ENCODE measurements at places on chromosomes 3 and 15. TPM values are rescaled to one million over a fixed set of nuclear protein-coding genes. Genes with fewer than 3 reads are reported as not detected.

SLC12A8 gene
- polyA plus RNA-seq: 0.07 TPM

MKRN3 gene
- polyA plus RNA-seq: 1.3 TPM

PYGO1 gene
- 12.6 TPM for polyA plus RNA-seq

COLQ gene
- polyA plus RNA-seq: 12.3 TPM

CCDC9B gene
- polyA plus RNA-seq: 14.5 TPM

NANOGP8 gene
- polyA plus RNA-seq: 0.07 TPM

LIPC gene
- 0.01 TPM for polyA plus RNA-seq

GADL1 gene
- polyA plus RNA-seq: 1.5 TPM

GABRR3 gene
- polyA plus RNA-seq: not detected

SLC27A2 gene
- polyA plus RNA-seq: 0.01 TPM

GOLGA6L2 gene
- not detected for polyA plus RNA-seq

KBTBD13 gene
- polyA plus RNA-seq: 5.7 TPM

CFAP100 gene
- not detected for polyA plus RNA-seq

SHC4 gene
- polyA plus RNA-seq: 0.14 TPM

TRIM59 gene
- polyA plus RNA-seq: 0.21 TPM

RSRC1 gene
- polyA plus RNA-seq: 12.9 TPM

RBMS3 gene
- polyA plus RNA-seq: 3.8 TPM

MAP4 gene
- 195 TPM for polyA plus RNA-seq

SCN11A gene
- polyA plus RNA-seq: 0.03 TPM

SPRED1 gene
- polyA plus RNA-seq: 2.0 TPM

CADM2 gene
- polyA plus RNA-seq: 3.6 TPM

TPRG1 gene
- 9.9 TPM for polyA plus RNA-seq

FSTL1 gene
- polyA plus RNA-seq: 11.9 TPM

CSPG5 gene
- 0.25 TPM for polyA plus RNA-seq

SERPINI1 gene
- 5.0 TPM for polyA plus RNA-seq

MGLL gene
- 47.5 TPM for polyA plus RNA-seq
